ENCODE measurements at places on chromosomes 2 and 18.

- no peak for DNase-seq
Measured at GRCh38 chr2:120707816-120708215, 27.9 kb upstream of the GLI2 start.

- DNase-seq, result no peak
Measured at GRCh38 chr2:189366349-189366748, 74.9 kb upstream of the WDR75 start.

GRCh38 chr2:117067900-117068299 lies 746.6 kb upstream of the DDX18 start:
- no peak for DNase-seq

GRCh38 chr2:26449278-26450030 lies 28.5 kb downstream of the OTOF start:
- DNase-seq, result no peak

- DNase-seq, result no peak
Measured at GRCh38 chr2:29323961-29324360, 208.7 kb downstream of the CLIP4 start.

GRCh38 chr2:121897335-121897970 lies 142.0 kb downstream of the TSN start:
- peak; percentile 25 for DNase-seq

- DNase-seq, result no peak
Measured at GRCh38 chr2:40394597-40394996, 57.3 kb downstream of the SLC8A1 start.

DNA sequence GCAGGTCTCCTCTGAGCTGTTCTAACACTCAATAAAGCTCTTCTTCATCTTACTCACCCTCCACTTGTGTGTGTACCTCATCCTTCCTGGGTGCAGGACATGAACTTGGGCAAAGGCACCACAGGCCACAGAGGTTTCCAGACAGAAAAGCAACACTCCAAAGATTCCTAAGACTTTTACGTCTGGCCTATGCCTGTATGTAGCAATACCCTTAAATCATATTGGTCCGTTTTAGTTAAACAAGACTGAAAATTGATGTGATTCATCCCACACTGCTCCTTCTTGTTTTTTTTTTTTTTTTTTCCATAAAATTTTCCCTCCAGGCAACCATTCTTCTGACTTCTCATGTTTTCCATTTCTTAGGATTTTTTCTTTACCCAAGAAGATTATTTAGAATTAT lies 404.3 kb downstream of the PID1 start:
- no peak for DNase-seq

Measured in stimulated activated CD4-positive, alpha-beta T cell treated with anti-CD3 and anti-CD28 coated beads, Interleukin-1b, Interleukin-23, amount 100 ng/mL, for 48 hours (primary cell).